Motor neuron (in vitro differentiated cells): ENCODE measurements at places on chromosomes 2 and 18. TPM values are rescaled to one million over a fixed set of nuclear protein-coding genes. Genes with fewer than 3 reads are reported as not detected.

DNA sequence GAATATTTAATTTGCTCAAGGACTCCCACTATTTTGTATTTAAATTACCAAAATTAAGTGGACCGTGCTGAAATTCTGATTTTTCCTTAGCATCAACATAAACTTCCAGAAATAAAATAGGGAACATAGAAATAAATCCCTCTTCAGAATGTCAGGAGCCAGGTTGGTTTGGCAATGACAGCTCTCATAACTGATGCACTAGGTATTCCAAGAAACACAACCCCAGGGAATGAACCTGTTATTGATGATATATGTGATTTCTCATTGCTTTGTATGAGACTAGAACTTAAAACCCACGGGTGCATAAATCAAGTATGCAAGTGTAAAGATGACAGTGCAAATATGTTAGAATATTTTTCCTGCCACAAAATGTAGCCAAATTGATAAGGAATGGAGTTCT, 12.8 kb downstream of the SLC5A7 start:
- ATAC-seq: peak; percentile 65

DNA sequence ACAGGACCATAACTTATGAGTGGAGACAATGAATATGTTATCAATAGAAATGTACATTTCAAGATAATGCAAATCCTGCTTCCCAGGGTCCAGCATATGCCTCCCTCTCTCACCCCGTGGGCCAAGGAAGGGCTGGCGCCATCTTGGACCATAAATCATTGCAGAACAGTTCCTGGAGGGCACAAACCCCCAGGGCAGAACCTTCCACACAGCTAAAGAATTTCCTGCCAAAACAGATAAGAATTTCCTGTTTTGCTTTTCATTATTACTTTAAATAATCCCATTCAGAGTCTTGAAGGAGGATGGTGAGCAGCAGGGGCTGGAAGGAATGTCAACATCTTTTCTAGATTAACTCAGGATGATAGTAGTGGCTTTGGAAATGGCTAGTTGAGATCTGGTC, 53.7 kb downstream of the EHD3 start:
- ATAC-seq: no peak

- ATAC-seq: no peak
These were observed 72.3 kb upstream of the SNTG2 start for GRCh38 chr2:878245-878930.

DNA sequence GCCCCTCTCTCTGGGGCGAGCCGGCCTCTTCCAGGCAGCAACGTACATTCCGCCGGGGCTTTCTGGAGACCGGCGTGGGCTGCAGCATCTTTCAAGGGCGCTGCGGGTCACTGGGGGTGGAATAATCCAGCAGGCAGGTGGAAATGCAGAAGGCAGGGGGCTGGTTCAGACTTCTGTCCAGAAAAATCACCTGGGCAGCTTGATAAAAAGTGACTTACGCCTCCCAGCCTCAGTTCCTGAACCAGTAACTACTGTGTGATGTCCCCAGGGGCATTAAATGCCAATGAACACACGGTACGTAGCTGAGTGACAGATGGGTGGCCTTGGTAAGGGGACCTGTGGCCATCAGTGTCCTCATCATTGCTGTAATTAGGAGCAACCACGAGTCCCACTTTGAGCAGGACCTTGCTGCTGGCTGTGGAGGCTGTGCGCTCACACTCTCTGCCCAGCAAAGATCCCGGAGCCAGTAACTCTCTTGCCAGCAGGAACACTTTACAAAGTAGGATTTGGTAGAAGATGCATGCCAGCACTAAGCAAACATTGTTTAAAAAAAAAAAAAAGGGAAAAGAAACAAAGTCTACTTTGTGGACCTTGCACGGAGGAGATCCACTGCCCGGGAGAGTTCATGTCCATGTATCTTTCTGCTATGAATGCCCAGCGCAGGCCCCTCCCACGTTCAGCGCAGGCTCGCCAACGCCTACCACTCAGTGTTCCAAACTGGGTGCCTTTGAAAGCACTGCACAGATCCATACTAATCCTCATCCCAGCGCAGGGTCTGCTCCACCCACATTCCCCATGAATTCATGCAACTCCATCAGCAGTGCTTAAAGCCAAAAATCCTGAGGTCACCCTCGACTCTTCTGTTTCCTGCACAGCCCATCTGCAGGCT, 177.3 kb downstream of the HDAC4 start:
- ATAC-seq: peak; percentile 2

- no peak for ATAC-seq
These were observed 85.3 kb downstream of the SOCS6 start for GRCh38 chr18:70374154-70374553.

Gene ACTR2
- 123 and 150 TPM in 2 replicates for total RNA-seq

DNA sequence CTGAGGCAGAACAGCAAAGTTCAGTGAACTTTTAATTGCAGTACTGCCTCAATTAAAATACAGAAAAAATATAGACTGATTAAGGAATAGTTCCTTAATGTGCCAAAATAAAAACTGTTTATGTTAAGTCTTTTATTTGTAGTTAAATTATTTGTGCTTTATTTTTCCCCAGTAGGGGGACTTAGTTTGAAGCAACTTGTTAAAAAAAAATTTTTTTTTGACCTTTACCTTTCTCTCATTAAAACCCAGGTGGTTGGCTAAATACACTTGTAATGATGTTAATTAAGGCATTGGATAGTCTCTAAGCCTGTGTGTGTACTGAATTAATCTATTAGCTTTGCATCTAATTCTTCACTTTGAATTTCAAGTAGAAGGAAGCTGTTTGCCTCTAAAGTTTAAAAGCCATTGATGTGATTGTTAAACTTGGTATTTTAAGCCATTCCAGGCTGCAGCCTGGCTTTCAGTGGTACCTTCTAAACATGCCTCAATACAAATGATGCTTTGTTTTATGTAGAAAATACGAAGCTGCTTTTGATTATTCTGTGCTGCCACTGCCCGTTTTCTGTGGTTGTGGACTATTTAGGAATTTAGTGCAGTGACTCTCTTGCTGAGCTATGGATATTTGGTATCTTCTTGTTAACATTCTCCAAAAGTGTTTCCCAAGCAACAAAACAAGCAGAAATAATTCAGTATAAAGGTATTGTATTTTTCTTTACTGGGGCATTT, 102.9 kb downstream of the TANC1 start:
- ATAC-seq: no peak

Gene TTN
- total RNA-seq: 0.27 and 0.75 TPM in 2 replicates

Gene NRP2
- total RNA-seq: 112 and 113 TPM in 2 replicates

GRCh38 chr2:68853035-68853434, 18.2 kb downstream of the BMP10 start:
- ATAC-seq: no peak

Gene DYSF
- 0.59 and 0.75 TPM in 2 replicates for total RNA-seq

Gene PJVK
- 1.5 and 1.8 TPM in 2 replicates for total RNA-seq

DNA sequence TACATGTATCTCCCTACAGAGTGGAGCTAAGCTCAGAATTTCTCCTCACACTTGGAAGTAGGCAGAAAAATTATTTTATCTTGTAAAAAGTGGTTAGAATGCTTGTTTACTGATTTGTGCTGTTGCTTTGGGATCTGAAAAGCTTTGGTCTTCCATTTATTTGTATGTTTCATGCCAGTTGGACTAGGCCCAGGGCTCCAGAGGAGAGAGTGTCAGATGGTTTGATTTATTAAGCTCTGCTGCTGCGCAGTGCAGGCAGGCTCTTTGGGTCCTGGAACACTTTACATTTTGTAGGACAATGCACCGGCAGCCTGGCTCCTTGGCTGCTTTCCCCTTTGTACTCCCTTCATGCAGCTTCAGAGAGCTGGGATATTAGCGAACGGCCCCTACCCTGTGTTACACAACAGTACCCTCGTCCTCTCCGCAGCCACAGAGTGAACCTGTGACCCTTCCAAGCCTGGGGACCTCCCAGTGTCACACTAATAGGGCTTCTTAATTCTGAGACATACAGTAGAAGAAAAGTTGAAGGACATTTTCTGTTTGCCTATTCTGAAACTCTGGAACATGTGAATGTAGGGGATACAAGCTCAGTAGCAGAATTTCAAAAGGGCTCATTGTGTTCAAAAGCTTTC, 56.7 kb upstream of the EML6 start:
- peak; percentile 96 for ATAC-seq

Gene ST3GAL5
- total RNA-seq: 26.9 and 27.7 TPM in 2 replicates

DNA sequence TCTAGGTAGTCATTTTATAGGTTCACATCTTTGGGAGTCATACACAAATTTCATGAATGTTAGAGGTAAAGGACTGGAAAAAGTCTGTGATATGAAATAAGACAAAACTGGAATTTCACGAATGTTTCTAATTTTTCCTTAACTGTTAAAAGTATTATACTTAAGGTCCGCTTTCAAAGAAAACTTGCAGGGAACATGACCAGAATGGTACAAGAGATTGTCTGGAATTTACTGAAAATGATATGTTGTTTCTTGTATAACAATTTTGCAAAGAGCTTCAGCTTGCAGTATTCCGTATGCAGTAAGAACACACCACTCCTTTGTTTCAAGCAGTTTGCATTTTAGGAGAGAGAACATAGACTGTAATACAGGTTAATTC, 1.6 kb downstream of the DDX1 start:
- no peak for ATAC-seq

- ATAC-seq: no peak
These were observed 356.2 kb downstream of the ZNF521 start for GRCh38 chr18:24995755-24996154.

DNA sequence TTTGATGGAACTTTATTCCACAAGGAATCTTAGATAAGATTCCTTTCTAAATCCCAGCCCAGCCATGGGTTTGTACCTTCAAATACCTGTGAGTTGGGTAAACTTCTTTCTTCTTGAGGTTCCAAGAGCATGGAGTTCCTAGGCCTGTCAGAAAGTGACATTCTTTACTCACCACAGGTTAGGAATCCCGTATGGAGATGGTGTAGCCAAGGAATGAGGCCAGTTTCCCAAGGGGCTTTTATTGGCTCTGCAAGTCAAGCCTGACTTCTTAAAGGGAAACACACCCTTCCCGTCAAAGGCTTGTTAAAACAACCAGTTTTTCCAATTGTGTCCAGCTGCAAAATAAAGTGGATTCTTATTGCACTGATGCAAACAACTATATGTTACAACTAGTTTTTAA, 45.8 kb downstream of the STK17B start:
- no peak for ATAC-seq

DNA sequence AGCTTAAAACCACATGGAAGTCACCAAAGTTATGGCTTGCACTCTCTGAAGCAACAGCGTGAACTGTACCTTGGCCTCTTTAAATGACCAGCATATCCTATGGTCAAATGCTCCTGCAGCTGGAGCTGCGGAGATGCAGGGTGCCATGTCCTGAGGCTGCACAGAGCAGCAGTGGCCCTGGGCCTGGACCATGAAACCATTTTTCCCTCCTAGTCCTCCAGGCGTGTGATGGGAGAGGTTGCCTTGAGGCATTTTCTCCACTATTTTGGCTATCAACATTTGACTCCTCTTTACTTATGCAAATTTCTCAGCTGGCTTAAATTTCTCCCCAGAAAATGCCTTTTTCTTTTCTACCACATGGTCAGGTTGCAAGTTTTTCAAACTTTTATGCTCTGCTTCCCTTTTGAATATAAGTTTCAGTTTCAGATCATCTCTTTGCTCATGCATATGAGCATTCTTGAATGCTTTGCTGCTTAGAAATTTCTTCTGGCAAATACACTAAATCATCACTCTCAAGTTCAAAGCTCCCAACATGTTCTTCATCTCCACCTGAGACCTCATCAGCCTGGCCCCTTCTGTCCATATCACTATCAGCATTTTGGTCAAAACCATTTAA, 82.9 kb upstream of the TMEFF2 start:
- no peak for ATAC-seq

DNA sequence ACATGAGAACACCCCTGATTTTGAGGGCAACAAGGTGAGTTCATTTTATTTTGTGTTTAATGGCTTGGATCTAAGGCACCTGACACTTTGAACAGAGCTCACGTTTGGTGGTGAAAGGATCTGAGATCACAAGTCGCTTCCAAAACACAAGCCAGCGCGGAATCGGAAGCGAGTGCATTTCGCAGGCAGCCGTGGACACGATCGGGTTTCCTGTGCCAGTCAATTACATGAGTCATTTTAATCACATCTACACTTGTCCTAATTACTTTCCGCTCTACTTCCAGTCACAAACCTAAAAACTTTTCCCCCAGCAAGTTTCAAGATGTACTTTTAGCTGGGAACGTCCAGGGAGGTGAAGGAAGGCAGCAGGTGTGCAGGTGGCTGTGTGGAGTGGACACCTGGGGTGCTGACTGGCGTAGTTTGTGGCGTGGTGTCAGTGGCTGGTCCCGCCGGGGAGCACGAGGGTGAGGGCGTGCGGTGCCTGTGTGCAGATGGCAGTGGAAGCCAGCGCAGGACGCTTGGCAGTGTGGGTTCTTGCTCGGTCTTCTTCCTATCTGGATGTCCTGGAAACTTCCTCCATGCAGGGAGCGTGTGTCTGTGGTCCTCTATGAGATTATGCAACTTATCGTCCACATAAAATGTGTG, 75.6 kb downstream of the DCDC2C start:
- no peak for ATAC-seq

DNA sequence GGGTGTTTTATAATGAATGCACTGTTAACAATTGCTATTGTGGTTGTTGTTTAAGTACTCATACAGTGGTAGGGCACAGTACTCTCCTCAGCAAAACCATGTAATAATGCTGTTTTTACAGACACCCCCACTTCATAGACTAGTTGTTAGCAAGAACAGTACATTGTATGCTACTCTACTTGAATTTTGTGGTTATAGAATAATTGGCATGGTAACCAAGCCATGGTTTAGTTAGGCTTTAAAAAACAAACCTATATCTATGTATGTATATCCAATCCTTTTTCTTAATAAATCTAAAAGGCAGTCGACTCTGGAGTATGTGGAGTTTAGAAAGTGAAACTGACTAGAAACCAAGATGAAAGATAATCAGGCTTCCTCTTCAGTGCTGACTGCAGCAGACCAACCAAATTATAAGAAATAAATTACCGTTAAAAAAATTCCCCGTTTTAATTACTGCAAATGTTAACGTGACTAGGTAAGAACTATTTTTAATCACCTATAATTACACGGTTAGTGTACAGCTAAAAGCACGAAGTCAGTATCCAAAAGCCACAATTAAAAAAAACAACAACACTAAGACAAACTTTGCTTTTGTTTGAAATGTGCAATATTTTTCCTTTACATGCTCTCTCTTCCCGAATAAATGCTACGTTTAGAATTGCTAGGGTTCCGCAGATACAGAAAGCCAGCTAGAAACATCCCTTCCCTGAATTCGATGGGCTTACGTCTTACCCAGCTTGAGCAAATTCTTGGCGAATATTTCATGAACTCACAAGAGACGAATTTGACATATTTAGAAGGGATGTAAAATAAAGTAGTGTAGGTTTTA, 113.3 kb upstream of the SERTAD2 start:
- ATAC-seq: peak; percentile 1

GRCh38 chr2:26609839-26610277, 31.3 kb downstream of the CIB4 start:
- ATAC-seq: no peak
